ENCODE measurements at places on chromosomes 1 and 21.
A peak's percentile ranks its signal among the peaks of the same experiment; 100 is the strongest.

- DNase-seq = no peak
Observed at GRCh38 chr1:76463849-76464248, 389.3 kb downstream of the ST6GALNAC3 start.

GRCh38 chr1:32500387-32501209 lies 35.7 kb downstream of the ZBTB8B start:
- DNase-seq = peak; percentile 11

- peak; percentile 23 for DNase-seq
Observed at GRCh38 chr1:71047635-71048607, at the start of gene PTGER3. TSS of gene PTGER3 (minus strand) at chr1:71047816. CDS start at chr1:71047577, 239 bp downstream.

GRCh38 chr1:9909234-9910046 lies 629 bp downstream of the CTNNBIP1 start:
- no peak for DNase-seq

Data from activated T-cell treated with anti-CD3 and anti-CD28 coated beads for 24 hours (primary cell).